Neural crest cell (in vitro differentiated cells): ENCODE measurements at places on chromosomes 2 and 18. TPM values are rescaled to one million over a fixed set of nuclear protein-coding genes. Genes with fewer than 3 reads are reported as not detected.
A peak's percentile ranks its signal among the peaks of the same experiment; 100 is the strongest.

DNA sequence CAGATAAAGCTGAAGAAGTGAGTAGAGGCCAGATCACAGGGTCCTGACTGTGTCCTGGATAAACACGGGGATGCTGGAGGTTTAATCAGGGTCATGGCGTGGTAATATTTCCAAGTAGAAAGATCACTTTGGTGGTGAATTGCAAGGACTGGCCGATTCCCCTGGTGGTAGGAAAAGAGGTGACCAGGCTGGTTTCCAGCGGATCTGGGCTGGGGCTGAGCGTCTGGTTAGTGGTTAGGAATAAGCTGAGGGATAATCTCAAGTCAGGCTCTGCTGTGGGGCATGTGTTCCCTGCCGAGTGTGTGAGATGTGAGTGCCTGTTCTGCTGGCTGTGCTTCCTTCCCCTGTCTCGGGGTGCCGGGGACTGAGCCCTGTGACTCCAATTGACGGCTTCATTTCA, 484.0 kb downstream of the TSN start:
- H3K4me1 ChIP-seq: no peaks in the 10 kb centered on the region
- H3K27me3 ChIP-seq: no peaks in the 10 kb centered on the region
- no peak for DNase-seq
- no peak overlapping the region for H3K27ac ChIP-seq

GRCh38 chr2:85577386-85578242, at the start of gene VAMP8:
Gene VAMP8, plus strand, starts transcription at chr2:85577586. Its CDS starts 61 bp downstream, at chr2:85577647.
- peaks cover 30% of the 10 kb centered on the region for H3K4me1 ChIP-seq
- peak within 1 kb of the TSS; percentile 44 for H3K27ac ChIP-seq
- no peak within 1 kb of the TSS for H3K4me3 ChIP-seq
- no peak for DNase-seq
- peaks cover 22% of the 10 kb centered on the region for H3K27me3 ChIP-seq
- no peaks in the 10 kb centered on the region for H3K36me3 ChIP-seq

GRCh38 chr2:223117533-223117932, 65.5 kb downstream of the KCNE4 start:
- no peak overlapping the region for H3K4me3 ChIP-seq
- DNase-seq: no peak
- no peaks in the 10 kb centered on the region for H3K27me3 ChIP-seq
- no peaks in the 10 kb centered on the region for H3K36me3 ChIP-seq
- no peak overlapping the region for H3K27ac ChIP-seq
- no peaks in the 10 kb centered on the region for H3K4me1 ChIP-seq

Gene OXER1
- 1.7 and 1.8 TPM in 2 replicates for total RNA-seq
